ENCODE measurements at places on chromosomes 5 and 9.

GRCh38 chr5:174436750-174437149, 287.6 kb upstream of the MSX2 start:
- DNase-seq: no peak

DNA sequence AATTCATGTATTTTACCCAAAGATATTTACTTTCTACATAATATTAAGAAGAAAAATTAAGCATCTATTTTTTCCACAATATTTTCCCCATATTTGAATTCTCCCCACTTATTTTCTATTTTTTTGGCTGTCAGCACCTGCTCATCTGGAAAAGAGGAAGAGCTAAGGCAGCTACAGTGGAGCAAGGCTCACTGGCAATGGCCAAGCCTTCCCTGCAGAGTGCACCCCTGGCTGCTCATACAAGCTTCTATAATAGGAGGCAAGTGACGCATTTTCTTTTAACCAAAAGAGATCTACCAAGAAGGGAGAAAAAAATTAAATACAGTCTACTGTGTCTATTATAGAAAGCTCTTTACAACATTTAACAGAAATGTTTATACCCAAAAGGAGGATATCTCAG, 72.5 kb downstream of the AUH start:
- DNase-seq: peak; percentile 81

DNA sequence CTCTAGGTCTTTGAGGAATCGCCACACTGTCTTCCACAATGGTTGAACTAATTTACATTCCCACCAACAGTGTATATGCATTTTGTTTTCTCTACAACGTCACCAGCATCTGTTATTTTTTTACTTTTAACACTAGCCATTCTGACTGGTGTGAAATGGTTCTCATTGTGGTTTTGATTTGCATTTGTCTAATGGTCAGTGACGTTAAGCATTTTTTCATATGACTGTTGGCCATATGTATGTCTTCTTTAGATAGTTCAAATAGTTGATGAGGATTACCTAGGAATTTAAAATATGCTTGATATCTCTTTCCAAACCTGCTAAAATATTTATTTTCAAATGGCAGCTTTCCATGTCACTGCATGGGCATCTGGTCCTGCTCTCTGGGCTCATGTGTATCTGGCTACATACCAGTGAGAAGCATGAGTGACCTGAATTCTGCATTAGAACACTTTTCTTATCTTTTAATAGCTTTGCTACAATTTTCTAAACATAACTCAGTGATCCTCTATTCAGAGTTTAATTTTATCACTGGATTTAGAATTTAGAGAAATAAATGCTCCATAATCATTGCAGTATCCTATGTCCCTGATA, 95.8 kb upstream of the ADAMTS16 start:
- no peak for DNase-seq

- DNase-seq: no peak
These were observed 283.1 kb upstream of the RGMB start for GRCh38 chr5:98490348-98490747.

DNA sequence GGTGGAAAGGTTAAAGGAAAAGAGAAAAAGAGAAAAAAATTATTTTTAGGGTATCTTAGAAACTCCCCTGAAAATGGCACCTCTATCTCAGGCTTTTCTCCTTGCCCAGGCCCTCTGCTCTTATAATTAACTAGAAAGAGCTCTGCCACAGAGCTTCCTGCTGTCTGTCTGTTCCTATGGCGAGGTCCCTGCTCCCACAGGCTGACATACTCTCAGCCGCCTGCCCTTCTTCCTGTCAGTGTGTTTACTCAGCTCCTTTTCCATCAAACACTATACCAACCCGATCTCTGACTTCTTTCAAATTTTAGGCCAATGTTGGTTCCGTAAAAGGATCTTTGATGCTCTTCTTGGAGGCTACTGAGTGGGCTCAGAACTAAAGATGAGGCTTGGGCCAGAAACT, 482.6 kb downstream of the DMAC1 start:
- DNase-seq: no peak

DNA sequence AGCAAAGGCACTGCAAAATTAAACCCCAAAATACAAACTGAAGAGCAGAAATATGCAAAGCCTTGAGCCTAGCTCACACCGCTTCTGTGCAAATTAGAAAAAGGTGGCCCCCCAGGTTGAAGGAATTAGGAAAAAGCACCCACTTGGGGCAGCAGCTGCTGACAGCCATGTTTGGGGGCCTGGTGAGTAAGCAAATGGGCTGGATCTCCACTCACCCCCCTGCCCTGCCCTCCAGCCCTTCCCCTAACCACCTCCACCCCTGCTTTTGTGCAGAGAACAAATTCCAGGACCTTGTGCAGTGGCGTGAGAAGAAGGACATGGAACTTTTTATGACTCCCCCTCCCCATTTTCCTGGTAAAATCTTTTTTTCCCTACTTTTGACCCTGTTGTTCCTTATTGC, 92.0 kb upstream of the DNAH5 start:
- no peak for DNase-seq

- DNase-seq: no peak
These were observed 189.5 kb downstream of the ERCC6L2 start for GRCh38 chr9:96064826-96065481.

DNA sequence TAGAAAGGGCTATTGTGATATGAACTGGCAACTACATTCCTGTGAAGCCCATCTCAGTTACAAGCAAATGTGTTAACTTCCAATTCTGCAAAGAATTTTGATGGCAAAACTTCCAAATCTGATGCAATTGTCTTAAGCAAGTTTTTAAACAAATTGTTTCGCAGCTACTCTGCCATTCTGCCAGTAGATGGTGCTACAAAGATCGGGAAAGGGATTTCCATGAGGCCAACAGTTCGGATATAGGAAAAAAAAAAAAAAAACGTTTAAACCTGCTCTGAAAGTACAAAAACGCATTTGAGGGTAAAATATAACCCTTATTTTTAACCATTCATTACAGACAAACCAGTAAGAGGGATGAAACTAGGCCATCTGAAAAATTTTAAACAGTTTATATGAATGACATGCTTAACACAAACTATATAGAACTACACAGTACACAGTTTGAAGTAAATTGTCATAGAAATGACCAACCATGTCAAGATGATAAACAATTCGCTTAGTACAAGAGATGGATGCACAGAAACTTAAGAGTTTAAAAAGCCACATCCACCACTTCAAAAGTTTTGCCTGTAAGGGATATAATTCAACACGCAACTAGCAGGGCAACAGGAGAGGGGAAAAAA, 2.2 kb downstream of the HNRNPA0 start:
- DNase-seq: peak; percentile 68

DNA sequence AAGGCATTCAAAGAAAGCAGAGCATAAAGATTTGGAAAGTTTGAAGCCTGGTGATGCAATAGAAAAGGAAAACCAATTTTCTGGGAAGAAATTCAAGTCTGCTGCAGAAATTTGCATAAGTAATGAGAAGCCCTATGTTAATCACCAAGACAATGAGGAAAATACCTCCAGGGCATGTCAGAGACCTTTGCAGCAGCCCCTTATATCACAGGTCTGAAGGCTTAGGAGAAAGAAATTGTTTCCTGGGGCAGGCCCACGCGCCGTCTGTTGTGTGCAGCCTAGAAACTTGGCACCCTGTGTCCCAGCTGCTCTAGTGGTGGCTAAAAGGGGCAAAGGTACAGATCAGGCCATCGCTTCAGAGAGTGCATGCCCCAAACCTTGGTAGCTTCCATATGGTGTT, 495.3 kb upstream of the CDH6 start:
- DNase-seq: no peak

GRCh38 chr9:37528652-37529471, 43.1 kb downstream of the POLR1E start:
- no peak for DNase-seq

DNA sequence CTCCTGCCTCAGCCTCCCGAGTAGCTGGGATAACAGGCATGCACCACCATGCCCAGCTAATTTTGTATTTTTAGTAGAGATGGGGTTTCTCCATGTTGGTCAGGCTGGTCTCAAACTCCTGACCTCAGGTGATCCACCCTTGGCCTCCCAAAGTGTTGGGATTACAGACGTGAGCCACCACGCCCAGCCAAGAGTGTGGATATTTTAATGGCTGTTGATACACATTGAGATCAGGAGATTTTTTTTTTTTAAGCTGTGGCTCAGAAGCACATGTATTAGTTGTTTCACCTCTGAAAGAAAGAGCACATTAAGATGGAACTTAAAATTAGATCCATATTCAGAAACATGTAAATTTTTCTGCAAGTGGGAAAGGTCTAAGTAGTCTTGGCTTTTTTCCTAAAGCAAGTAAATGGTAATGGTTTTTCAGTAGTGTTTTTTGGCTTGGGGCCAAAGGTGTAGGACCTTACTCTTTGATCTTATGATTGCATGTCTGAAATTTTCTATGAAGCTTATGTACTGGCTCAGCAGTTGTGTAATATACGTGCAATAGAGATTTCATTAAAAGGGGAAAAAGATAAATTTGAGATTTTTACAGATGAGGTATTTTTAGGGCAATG, 9.9 kb downstream of the RBM27 start:
- peak; percentile 67 for DNase-seq

- DNase-seq: no peak
These were observed 176.6 kb upstream of the C9orf72 start for GRCh38 chr9:27749838-27750237.

DNA sequence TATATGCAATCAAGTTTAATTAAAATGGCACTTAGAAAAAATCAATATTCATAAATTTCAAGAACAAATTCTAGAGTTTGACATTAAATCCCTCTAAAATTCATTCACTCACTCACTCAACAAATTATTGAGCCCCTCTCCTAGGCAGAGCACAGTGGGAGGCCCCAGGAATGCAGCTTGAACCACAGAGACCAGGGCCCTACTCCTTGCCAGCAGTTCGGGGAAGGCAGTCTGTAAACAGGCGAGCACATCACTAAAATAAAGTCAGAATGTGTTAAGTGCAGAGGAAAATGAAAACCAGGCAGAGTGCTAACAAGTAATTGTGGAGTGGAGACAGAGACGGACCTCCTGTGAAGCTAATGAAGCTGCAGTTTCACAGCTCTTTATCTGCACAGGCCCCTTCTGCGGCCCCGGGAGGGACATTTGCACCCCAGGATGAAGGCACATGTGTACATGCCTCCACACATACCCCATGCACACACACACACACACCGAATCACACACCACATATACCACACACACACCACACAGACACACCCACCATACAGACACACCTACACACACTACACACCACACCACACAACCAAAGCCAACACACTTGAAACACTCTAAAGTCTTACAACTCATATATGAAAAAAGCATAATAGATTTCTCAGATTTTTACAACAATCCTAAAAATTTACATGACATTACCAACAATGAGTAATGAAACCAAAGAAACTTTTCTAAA, 40.5 kb downstream of the BHMT start:
- DNase-seq: no peak

GRCh38 chr9:71072587-71072986, 48.8 kb downstream of the TRPM3 start:
- no peak for DNase-seq

DNA sequence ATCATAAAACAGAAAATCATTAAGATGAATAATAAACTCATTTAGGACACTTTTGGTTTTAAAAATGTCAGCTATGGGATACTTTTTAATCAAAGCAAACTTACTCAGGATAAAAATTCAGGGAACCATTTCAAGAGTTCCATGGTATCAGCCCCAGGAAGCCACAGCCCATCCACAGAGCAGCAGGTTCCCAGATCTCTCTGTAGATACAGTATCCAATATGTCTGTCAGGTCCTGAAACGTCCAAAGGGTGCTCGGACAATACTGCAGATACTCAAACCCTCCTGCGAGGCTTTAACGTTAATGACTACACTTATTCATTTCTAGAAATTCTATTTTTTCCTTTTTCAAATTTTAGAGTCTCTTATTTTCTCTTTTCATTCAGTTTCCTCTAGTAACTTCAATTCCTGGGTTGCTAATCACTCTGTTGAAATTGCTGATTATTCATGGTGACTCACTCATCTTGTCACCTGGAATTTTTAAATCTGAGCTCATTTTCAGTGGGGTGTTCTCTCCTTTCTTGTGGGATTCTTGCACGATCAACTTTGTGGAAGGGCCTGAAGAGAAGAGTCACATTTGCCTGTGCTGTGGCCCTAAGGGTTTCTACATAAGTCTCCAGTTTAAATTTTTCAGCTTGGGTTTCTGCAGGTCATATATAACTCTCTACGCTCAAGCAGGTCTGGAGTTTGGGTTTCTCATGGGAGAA, 435.8 kb downstream of the CTNND2 start:
- no peak for DNase-seq

DNA sequence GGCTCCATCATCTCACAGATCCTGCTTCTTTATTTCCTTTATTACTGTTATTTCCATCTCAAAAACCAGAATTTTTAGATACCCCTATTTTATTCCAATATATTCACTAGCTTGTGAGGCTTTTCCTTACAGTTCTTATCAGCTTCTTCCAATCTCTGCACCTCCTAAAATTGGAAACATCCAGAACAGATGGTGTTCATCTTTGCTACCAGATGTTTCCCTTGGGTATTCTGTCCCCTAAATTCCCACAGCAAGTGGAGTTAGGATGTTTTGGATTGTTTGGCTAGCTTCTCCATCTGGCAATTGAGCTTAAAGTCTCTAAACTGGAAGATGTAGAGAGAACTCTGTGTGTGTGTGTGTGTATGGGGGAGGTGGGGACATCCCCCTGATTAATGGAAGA, 580.4 kb downstream of the DTWD2 start:
- DNase-seq: no peak

GRCh38 chr9:75775966-75776691, 114.3 kb upstream of the PCSK5 start:
- no peak for DNase-seq

GRCh38 chr5:92991581-92992067, 589.4 kb downstream of the NR2F1-AS1 start:
- no peak for DNase-seq

- DNase-seq: no peak
These were observed 98.1 kb upstream of the IFNK start for GRCh38 chr9:27425827-27426510.

- DNase-seq: no peak
These were observed 92.4 kb downstream of the NFIB start for GRCh38 chr9:14221558-14221957.

DNA sequence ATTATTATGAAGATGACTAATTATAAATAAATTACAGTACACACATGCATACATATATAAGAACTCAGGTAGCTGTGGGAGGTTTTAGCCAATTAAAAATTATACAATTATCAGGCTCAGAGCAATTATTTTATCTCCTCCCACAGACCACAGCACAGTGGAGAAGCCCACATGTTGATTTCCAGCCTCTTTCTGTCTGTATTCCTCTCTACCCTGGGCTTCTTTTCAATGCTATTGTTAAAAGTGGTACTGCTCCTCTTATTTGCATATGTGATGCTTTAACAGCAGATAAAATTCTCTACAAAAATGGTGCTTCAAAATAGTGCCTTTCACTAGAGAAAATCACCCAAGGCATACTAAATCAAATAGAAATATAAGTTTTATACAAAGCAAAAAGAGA, 218.7 kb downstream of the NFIB start:
- no peak for DNase-seq

- DNase-seq: peak; percentile 70
These were observed 48.0 kb upstream of the DMRT3 start for GRCh38 chr9:928363-929042.

DNA sequence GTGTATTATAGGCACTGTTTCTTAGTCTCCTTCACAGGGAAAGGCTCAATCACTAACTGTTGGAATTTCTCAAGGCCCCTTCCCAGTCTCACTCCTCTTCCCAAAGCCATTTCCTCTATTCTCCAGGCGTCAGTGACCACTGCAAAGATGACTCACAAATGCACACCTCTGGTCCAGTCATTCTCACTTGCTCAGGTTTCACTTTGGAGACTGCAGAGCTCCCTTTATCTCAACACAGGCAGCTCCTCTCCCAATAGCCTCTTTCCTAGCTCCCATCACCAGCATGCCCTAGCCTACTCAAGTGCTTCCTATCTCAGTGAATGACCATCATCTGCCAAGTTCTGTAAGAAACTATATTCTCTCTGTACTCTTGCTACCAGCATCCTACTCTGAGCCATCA, 323.6 kb downstream of the NTRK2 start:
- DNase-seq: no peak

Measured in Karpas-422 (cell line).